Upper lobe of right lung (tissue), 1 donor: ENCODE measurements at places on chromosomes 2 and 18. TPM values are rescaled to one million over a fixed set of nuclear protein-coding genes. Genes with fewer than 3 reads are reported as not detected.

Gene DCC
- 7.1 TPM for total RNA-seq

GRCh38 chr2:64859312-64860212 lies 129.6 kb upstream of the SLC1A4 start:
- peak; percentile 94 for DNase-seq

Gene ARHGAP15
- total RNA-seq: 19.2 TPM

DNA sequence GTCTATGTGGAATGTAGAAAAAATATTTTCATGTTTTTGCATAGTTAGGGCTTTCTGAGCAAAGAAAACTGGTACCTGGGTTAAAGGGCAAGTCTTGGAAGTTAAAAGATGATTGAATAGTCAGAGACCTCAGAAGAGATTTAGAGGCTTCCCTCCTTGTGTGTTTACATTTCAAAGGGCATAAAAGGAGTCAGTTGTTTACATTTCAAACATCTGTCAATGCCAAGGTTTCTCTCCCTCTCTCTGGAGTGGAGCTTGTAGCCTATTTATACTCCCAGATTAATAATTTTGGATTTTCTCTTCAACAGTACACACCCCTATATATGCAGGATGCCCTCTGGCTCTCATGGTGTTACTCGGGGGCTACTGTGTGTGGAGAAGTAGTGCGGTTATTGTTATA lies 8.6 kb downstream of the M1AP start:
- DNase-seq: no peak

- no peak for DNase-seq
These were observed 108.3 kb downstream of the DYSF start for GRCh38 chr2:71561441-71562267.

GRCh38 chr18:12420821-12421421 lies 13.2 kb downstream of the PRELID3A start:
- no peak for DNase-seq

- no peak for DNase-seq
These were observed 1.1 kb upstream of the PPP3R1 start for GRCh38 chr2:68253219-68254068.

Gene FIGN
- 6.5 TPM for total RNA-seq

DNA sequence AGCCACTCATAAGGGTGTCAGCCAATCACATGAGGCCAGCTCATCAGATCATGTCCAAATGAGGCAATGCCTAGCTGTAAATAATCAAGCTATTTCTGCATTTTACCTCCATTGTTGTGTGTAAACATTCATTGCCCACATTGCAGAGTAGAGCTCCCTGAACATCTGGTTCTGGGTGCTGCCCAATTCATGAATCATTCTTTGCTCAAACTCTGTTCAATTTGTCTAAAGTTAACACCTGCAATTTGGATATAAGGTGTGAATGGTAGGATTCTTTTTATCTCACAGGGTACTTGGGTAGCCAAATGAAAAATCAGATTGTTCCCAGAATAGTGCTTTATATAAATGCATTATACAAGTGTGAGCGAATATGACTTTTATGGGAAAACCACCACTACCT lies 345.5 kb upstream of the NT5C1B start:
- no peak for DNase-seq

GRCh38 chr2:13524492-13524891 lies 807.8 kb downstream of the TRIB2 start:
- no peak for DNase-seq

GRCh38 chr2:152473151-152473857 lies 138.3 kb downstream of the FMNL2 start:
- no peak for DNase-seq

Gene NEU2
- total RNA-seq: not detected

DNA sequence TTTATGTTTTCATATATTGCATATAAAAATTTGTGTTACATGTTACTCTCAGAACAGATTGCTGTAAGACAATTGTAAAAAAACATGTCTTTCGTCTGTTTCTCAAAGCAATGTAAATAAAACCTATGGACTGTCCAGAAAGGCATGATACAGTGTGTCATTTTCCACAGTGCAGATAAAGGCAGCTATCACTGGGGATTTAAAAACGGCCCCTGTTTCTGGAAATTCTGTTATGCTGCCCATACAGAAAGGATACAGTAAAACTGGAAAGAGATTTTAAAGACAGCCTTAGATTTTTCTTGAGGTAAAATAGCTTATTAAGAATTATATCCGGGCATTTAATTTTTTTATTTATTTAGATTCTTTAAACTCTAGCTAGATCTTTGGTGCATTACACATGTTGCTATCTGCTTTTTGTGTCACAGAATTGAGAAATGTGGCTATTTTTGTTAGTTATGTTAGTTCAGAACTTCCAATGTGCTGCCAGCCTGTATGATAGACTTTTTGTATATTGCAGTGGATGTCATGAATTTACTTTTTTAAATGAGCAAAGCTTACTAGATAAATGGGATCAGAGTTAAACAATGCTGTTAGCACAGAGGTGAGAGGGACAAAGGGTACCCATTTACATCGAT lies 859 bp upstream of the INO80D start:
- DNase-seq: no peak
